Uterus (tissue), 4 donors: ENCODE measurements at places on chromosomes 12 and 14. TPM values are rescaled to one million over a fixed set of nuclear protein-coding genes. Genes with fewer than 3 reads are reported as not detected.
A peak's percentile ranks its signal among the peaks of the same experiment; 100 is the strongest.

- DNase-seq, result peak; percentile 71
These were observed at the start of gene GPD1 for GRCh38 chr12:50103767-50104321. Gene GPD1, plus strand, starts transcription at chr12:50104008. Its CDS starts 43 bp downstream, at chr12:50104051.

- DNase-seq, result no peak
These were observed 15.4 kb upstream of the CLMN start for GRCh38 chr14:95335071-95335470.

- no peak for DNase-seq
These were observed 38.8 kb downstream of the TESC start for GRCh38 chr12:117060246-117060928.

DNA sequence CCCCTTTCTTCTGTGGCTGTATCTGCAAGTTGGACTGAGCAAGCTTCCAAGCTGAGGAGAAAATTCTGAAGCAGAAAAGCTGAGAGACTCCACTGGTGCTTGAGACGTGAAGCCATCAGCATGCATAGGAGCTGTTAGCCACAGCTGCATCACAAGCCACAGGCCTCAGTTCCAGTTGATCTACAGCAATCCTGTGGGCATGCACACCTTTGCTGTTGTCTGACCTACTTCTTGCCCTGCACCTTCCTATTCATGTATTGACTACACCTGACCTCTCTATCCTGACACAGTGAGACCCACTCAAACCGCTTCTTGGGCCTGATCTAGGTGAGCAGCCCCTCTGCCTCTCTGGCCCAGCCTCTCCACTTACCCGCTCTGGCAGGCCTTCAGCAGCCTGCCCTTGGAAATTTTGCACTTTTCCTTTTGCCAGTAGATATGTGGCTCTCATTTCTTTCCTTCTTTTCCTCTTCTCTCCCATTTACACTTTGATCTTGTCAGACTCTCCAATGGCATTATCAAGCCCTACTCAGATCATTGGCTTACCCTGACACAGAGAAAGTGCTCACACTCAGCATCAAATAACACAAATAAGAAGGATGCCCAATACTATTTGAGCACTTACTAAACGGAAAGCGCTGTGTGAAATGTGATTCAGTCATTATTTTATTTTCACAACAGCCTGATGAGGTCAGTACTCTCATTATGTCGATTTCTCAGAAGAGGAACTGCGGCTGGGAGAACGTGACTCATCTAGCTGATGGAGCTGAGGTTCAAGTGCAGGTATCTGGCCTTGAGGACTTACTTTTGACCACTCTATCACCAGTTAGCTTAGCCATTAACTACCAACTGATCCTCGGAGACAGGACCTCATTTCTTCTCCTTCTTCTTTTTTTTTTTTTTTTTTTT lies 21.9 kb upstream of the PTGR2 start:
- no peak for DNase-seq

- DNase-seq, result peak; percentile 47
These were observed 26.2 kb downstream of the RFLNA start for GRCh38 chr12:124321040-124321481.

- no peak for DNase-seq
These were observed 123.4 kb downstream of the FSCB start for GRCh38 chr14:44383636-44384035.

Gene INHBC
- total RNA-seq, result not detected

- DNase-seq, result no peak
These were observed 376.4 kb downstream of the DIO2 start for GRCh38 chr14:79834868-79835267.

DNA sequence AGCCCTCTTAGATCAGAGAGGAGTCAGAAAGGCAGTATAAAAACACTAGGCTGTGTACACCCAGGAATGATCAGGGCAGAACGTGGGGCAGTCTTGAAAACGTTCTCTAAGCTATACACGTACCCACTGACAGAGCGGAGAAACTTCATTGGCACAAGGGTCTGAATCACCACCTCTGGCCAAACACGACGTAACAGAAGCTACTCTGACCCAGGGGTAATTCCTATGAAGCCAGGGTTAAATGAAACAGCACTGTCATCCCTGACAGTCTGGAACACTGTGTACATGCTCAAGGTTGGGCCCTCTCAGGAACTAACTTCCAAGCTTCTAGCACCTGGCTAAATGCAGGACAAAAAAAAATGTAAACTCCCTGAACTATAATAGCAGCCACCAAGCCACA lies 38.4 kb downstream of the PARP11 start:
- DNase-seq, result no peak

DNA sequence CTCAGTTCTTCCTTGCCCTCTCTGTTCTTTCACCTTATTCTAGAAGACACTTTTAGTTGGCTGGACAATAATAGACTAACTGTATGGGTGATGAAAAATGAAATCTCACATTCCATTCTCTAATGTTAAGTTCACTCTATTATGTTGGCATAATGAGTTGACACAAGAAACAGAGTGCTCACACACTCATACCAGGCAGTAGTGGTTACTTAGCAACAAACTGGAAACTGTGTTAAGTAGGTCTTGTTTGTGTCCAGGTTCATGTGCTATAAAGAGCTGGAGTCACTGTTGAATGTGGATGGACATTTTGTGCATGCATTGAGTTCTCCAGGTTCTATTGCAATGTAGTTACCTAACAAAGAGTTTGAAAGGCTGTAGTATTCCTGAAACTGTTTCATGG lies 16.9 kb upstream of the PPP4R4 start:
- DNase-seq, result no peak

DNA sequence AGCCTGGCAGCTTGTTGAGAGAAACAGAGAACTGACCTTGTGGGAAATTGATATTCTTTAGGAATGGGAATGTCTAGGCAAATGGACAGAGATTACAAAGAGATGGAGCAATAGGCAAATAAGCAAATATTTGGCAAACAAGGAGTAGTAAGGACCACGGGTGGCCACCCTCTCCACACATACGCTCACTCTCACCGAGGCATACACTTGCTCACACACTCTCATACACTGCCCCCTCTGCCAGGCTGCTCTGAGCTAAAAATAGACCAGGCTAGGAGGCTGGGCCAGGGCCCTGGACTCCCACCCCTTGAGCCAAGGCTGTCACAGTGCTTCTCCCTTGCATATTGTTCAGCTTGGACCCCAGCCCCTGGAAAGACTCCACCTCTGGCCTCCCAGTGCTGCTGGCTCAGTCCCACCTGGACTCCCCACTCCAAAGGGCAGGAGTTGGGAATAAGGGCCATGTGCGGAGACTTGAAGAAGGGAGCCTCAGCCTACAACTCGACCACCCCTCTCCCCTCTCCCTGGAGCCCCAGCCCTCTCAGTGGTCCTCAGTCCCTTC lies 1.1 kb downstream of the PPP1R1A start:
- no peak for DNase-seq

- no peak for DNase-seq
These were observed 4.8 kb downstream of the RNU4-2 start for GRCh38 chr12:120286768-120287490.

Gene AVPR1A
- total RNA-seq, result 16.2 TPM

GRCh38 chr14:92886337-92886736 lies 36.6 kb upstream of the CHGA start:
- no peak for DNase-seq

GRCh38 chr12:67275380-67275913 lies 6.3 kb downstream of the CAND1 start:
- DNase-seq, result no peak

DNA sequence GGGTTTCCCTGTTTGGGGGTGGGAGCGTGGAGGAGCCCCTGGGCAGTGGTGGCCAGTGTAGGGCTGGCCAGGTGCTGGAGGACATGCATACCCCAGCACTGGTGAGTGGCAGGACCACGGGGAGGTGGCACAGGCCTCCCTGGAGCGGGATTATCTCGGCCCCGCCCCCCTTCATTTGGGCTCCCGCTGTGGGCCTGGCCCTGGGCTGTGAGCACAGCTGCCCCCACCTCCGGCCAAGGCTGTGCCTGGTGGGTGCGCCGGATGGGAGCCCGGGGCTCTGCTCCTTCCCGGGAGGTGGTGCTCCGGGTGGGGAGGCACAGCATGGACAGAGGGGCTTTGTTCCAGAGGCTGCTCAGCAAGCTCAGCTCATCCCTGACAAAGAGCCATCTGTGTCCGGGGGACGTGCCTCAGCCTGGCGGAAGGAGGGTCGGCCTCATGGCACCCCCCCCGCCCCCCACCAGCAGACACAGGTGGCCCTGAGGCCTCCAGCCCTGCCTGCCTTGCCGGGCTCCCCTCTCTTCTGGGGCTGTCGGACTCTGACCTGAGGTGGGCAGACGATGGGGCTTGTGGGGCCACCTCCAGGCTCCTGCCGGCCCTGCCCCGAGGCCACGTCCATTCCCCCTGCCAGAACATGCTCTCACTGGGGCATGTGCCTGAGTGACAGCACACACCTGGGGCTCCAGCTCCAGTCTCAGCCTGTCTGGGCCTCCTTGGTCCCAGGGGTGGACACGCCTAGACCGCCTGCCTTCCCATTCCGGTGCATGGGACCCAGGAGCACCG lies 8.4 kb downstream of the TEDC1 start:
- no peak for DNase-seq

- DNase-seq, result no peak
These were observed 232.7 kb downstream of the RASSF9 start for GRCh38 chr12:85603556-85603955.

DNA sequence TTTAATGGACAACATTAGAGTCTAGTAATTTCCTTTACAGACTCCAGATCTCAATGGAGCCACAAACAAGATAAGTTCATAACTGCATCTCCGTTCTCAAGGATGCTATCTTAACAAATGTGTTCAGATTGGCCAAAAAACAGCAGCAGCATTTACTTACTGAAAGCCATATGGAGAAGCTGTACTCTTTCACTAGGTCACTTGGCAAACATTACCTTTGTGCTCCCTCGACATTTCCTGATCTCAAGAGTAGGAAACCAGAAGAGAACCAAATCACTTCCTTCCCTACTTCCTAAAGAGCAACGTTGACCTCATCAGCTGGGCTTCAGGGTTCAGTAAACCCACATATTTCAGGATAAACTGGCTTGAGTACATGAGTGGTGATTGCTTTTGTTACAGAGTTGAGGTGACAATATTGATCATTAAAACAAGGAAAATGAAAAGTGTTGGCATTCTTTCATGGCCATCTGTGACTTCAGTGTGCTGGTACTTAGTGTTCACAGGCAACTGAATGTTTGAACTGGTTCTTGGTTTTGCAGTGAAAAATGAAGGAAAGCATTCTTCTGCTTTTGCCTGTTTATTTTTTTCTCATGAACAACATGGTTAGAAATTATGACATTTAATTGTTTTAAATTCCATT lies 449.6 kb downstream of the TMEM117 start:
- no peak for DNase-seq

GRCh38 chr12:47160316-47161244 lies 80.8 kb upstream of the AMIGO2 start:
- no peak for DNase-seq

DNA sequence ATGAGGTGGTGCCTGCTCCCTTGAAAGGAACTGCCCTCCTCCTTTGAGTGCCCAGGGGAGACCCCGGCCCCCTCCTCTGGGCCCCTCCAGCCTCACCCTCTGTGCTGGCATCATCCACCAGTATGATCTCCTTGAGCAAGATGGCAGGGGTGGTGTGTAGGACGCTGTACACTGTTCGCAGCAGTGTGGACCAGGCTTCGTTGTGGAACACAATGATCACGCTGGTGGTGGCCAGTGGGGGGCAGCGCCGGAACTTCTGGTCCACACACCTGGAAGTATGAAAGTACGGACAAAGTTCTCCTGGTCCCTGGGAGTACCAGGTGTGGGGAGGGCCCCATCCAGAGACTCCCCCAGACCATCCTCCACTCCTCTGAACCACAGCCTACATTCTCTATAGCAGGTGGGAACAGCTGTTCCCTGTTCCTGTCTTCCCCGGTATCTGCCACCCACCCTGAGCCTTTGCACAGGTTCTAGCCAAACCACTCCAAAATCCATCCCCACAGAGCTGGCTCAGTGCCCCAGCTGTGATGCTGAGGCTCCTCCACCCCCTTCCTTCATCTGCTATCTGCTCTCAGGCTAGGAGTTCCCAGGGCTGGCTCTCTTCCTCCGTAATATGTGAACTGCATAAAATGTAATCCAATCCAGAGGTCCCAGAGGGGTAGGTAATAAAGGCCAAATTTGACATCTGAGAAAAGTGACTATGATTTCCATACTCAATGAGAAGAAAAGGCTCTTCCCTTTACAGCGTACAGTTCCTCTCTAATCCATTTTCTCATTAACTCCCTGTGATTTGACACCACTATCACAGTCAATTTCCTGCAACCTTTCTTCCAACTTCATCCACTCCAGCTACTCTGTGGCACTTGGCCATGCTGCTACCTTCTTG lies 13.9 kb downstream of the GALNT6 start:
- DNase-seq, result no peak

Gene PTCSC3
- not detected for total RNA-seq

GRCh38 chr12:133083345-133083744 lies 2.6 kb downstream of the ZNF140 start:
- no peak for DNase-seq

GRCh38 chr12:126770188-126770587 lies 1496.8 kb upstream of the TMEM132C start:
- DNase-seq, result no peak

Gene HSP90AA1
- 800 TPM for total RNA-seq

GRCh38 chr14:100823413-100824080 lies 2.4 kb upstream of the MEG3 start:
- DNase-seq, result no peak

DNA sequence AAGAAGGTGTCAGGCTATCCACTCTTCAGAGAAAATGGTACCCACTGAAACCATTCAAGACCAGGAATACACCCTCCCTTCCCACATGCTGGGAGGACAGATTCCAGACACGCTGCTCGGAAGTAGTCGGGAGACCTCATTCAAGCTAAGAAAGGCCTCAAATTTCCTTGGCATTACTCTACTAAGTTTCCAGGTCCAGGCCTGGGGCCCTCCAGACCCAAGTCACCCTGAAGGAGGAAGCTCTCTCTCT lies 27.1 kb upstream of the RPLP0 start:
- no peak for DNase-seq
